ENCODE measurements at places on chromosomes 12 and 14.

- no peak for DNase-seq
These were observed 68.7 kb downstream of the CIT start for GRCh38 chr12:119808441-119808840.

GRCh38 chr12:28558250-28558649 is 368.0 kb downstream of the CCDC91 start:
- no peak for DNase-seq

DNA sequence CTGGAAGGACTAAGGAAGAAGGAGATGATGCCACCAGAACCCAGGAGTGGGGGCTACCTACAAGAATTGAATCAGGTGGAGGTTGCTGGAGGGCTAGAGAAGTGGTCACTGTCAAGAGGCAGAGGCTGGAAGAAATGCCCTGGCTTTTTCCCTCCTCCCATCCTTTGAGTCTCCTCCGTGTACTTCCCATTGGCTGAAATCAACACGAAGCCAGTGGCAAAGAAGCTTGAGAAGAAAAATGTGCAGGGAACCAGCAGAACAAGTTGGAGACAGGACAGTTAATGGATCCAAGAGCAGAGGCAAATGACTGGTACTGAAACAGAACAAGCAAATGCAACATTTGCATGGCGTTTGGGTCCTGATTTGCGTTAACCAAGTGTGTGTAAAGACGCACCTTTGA is 9.1 kb upstream of the FBLN5 start:
- DNase-seq: no peak

DNA sequence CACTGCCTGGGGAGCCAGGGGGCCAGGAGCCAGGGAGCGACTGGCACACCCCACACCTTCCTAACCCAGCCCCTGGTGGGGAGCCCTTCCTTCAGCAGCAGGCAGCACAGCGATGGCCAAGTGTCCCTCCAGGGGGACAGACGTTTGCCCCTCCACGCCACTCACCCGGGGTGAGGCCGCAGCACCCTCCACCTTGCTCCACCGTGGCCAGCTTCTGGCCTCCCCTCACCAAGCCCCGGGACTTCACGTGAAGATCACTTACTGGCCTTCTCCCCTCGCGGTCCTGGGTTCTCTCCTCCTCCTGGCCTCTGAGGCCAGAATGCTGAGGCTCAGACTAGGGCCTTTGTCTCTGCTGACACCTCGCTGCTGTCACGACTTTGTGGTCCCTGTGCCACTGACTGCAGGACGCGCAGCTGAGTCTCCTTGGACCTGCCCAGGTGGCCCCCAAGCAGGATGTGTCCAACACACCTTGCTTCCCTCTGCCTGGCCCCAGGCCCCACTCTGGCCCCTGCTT is 3.5 kb upstream of the ASPG start:
- no peak for DNase-seq

DNA sequence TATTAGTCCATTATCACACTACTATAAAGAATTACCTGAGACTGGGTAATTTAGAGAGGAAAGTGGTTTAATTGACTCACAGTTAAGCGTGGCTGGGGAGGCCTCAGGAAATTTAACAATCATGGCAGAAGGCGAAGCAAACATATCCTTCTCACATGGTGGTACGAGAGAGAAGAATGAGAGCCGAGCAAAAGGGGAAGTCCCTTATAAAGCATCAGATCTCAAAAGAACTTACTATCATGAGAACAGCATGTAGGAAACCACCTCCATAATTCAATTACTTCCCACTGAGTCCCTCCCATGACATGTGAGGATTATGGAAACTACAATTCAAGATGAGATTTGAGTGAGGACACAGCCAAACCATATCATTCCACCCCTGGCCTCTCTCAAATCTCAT is 422.6 kb downstream of the MDGA2 start:
- DNase-seq: no peak

DNA sequence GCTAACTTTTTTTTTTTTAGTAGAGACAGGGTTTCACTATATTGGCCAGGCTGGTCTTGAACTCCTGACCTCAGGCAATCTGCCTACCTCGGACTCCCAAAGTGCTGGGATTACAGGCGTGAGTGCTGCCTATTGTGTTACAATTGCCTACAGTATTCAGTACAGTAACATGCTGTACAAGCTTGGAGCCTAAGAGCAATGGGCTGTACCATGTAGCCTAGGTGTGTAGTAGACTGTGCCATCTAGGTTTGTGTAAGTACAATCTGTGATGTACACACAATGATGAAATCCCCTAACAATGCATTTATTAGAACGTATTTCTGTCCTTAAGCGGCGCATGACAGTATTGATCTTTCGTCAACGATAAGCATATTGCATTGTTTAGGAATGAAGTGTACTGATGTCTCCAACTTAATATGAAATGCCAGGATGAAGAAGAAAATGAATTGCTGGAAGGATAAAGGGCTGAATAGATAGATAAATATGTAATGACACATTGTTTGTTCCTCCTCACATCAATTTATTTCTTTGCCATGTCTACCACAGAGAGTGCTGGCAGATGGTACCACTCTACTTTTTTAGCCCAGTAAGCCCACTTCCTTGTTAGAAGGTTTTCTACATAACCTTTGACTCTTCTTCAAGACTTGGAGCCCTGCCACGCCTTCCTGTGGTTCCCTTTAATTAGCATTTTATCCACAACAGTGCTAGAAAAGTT is 467.5 kb downstream of the VRK1 start:
- no peak for DNase-seq

DNA sequence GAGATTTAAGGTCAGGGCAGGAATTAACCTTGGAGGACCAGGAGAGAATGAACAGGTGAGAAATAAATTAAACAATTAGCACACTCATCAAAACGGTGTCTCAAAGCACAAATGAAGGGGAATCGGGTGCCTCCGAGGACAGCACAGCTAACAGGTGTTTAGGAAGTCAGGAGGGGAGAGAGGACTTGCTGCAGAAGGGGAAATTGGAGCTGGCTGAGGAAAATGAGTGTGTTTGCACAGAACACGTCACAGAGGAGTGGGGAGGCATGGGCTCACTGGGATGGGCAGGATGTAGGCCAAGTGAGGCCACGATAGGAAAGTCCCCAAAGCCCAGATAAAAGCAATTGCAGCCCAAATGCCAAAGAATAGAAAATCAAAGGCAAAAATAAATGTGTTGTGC is 121.7 kb downstream of the ZNF664 start:
- no peak for DNase-seq

DNA sequence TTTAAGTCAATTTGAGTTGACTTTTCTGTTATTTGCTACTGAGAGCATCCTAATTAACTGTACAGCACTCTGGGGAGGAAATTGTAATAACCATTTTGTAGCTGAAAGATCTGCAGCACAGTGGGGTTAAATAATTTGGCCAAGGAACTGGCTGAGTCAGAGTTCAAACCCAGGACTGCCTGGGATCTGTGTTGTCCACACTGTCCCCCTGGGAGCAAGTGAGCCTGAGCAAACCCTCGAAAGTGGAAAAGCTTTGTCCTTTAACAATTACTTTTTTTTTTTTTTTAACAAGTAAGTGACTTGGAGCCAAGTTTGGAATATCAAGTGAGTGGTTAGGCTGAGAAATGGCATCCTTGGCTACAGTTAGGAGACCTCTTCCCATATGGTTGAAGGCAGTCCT is 247.2 kb upstream of the CCDC196 start:
- no peak for DNase-seq

DNA sequence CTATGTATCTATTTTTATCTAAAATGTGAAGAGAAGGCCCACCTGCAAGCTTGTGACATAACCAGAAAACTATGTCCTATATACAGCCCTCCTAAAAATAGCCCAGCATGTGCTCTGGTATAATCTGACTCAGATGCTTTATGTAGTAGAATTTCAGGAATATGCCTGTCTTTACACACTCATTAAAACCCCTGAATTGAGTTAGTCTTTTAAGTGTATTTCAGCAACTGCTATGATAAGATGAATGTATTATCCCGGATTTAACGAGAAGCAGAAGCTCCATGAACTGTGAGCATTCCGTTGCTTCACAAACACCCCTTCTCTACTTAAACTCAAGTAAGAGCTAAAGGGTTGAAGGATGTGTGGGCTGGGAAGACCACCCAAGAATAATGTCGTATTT is 89.9 kb upstream of the PRICKLE1 start:
- no peak for DNase-seq

- DNase-seq: no peak
These were observed 65.9 kb upstream of the C14orf180 start for GRCh38 chr14:104513641-104514046.

DNA sequence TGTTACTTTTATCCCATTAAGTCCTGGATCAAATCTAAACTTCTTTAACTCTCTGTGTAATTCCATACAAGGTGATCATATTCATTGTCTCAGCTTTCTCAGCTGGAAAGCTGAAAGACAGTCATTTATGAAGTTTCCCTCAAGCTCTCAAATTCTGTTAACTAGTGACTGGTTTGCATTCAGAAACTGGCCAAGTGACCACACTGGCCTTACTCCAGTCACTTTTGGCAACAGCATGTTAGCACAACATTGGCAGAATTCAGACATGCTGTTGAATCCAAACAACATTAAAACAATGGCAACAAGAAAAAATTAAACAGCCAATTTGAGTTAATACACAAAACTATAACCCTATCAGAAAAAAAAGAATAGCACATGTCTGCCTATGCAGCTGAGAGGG is 343.3 kb downstream of the MDGA2 start:
- no peak for DNase-seq

- DNase-seq: no peak
These were observed 2.1 kb upstream of the AQP6 start for GRCh38 chr12:49970658-49971057.

- DNase-seq: no peak
These were observed 18.3 kb downstream of the SLC17A8 start for GRCh38 chr12:100375038-100375735.

- DNase-seq: no peak
These were observed 51.4 kb upstream of the GARIN2 start for GRCh38 chr14:67137744-67138371.

DNA sequence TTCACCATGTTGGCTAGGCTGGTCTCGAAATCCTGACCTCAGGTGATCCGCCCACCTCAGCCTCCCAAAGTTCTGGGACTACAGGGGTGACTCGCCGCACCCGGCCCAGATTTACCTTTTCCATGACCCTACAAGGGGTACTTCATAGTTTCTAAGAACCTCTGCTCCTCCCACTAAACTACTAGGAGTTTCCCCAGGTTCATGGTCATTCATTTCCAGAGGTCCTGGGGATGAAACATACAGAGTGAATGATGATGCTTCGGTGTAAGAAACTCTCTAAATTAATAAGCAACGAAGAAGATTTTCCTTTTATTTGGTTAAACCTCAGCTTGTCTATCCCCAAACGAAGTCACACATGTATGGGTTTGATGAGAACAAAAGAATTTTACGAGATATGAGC is 56.9 kb downstream of the AMN start:
- no peak for DNase-seq

- peak; percentile 9 for DNase-seq
These were observed 299.7 kb upstream of the FBXO33 start for GRCh38 chr14:39731912-39732311.

DNA sequence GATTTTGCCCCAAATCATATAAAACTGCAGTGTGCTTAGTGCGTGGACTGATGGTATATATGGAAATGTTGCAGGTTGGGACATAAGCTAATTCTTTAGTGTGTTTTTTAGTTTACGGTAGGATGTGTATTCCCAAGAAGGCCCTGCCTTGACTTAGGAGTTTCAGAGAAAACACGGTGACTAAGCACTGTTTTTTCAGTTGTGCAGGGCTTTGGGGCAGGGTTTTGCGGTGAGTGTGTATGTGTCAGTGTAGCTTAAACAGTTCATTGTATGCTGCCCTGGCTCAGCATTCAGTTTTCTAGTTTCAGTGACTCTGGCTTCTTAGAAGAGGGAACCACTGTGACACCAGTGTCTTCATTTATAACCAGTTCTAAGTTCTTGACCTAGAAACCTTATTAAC is 101.2 kb downstream of the AKAP6 start:
- no peak for DNase-seq

GRCh38 chr12:87054226-87054625 is 798.0 kb upstream of the MGAT4C start:
- no peak for DNase-seq

DNA sequence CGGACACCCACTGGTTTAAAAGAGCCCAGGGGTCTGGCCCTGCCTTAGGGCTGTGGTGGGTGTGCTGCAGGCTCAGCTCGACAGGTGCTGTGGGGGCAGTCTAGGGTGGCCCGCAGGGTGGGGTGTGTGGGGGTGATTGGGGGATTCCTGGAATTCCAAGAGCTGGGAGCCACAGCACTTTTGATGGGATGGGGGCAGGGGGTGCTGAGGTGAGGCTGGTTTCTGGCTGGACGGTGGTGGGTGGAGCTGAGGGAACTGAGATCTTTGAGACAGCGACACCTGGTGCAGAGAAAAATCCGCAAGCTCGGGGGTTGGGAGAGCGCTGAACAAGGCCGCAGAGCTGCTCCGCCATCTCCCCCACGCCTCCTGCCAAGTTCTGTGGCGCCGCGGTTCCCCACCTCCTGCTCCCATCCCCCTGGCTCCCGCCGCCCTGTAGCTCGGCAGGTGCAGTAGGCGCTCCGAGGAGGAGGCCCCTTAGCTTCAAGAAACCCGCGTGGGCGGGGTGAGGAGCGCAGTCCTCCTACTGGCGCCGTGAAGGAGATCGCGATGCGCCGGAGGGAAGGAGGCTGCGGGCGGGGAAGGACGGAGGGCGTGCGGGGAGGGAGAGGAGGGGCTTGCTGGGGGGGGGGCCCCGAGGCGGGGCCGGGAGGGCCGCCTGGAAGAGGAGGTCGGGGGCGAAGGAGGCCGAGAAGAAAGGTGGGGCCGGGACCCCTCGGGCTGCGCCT is 1.3 kb upstream of the TEDC1 start:
- DNase-seq: no peak

GRCh38 chr12:116996093-116996492 is 85.3 kb downstream of the FBXW8 start:
- DNase-seq: no peak

- no peak for DNase-seq
These were observed 230.9 kb upstream of the LRIG3 start for GRCh38 chr12:59151243-59151642.

GRCh38 chr14:34794941-34795340 is 80.2 kb downstream of the BAZ1A start:
- no peak for DNase-seq

DNA sequence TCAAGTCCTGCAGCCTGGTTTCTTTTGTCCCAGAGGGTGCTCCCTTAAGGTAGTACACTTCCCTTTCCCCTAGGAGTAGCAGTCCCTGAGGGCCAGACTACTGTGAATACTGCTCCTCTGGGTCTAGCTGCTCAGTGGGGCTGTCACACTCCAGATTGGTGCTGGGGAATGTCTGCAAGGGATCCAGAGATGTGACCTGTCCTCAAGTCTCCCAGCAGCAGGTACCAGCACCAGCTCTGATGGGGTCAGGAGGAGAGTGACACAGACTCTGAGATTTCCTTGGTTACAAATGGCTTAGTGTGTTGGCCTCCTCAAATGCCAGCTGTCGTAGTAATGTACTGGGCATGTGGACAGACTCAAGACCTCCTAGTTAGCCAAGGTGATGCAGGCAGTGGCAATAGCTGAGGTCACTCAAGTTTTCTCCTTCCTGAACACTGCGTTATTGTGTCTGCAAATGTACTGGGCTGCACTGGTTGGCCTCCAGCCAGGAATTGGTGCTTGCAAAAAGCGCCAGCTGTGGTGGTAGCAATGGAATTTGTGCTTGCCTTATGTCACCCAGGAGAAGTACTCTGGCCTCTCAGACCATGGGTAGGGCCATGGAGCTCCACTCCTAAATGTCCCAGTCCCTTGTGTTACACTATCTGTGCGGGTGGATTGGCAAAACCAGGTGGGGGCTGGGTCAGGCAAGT is 36.4 kb upstream of the AEBP2 start:
- DNase-seq: no peak

GRCh38 chr14:65860956-65861611 is 448.6 kb downstream of the FUT8 start:
- no peak for DNase-seq
